ENCODE measurements at places on chromosomes 6 and 20.

DNA sequence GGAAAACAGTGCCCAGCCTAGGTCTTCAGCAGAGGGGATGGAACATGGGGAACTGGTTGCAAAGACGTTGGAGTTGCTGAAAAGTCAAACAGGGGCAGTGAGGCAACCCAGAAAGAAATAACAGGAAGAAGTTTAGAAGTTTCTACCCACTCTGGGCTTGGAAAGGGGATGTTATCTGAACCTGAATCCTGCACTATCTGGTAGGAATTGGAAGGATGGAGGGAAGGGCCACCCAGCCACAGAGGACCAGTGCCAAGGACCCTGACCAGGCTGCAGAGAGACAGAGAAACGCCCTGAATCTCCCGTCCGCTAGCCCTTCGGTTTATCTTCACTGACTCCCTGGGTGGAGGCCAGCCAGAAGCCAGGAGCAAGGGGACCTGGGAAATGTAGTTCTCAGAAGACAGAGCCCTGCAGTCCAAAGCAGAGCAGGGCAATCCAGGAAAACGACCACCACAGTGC lies 217.3 kb upstream of the RREB1 start:
- DNase-seq, result no peak

DNA sequence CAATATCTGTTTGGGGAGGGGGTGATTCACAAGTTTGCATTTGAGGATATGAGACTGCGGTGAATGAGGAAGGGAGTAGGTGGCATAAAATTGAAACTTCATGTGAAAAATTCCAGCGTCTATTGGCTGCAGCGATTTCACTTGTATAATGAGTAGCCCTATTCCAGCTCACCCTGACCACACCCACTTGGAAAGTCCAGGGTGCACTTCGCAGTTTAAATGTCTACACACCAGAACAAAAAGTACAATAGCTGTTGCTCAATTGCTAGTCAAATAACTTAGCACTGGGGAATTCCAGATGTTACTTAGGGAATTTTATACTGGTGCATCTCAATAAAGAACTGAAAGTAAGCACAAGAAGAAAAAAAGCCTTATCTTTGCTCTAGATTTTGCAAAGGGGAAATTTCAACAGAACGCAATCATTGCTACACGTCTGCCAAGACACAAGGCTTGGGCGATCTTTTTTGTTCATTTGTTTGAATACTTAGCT lies 6.3 kb downstream of the TNFAIP3 start:
- peak; percentile 83 for DNase-seq

- DNase-seq, result no peak
These were observed 59.5 kb downstream of the UTRN start for GRCh38 chr6:144344646-144345045.

- no peak for DNase-seq
These were observed 622.3 kb upstream of the IMPG1 start for GRCh38 chr6:76694795-76695194.

- DNase-seq, result no peak
These were observed 341.2 kb downstream of the CDKAL1 start for GRCh38 chr6:20875369-20875963.

- no peak for DNase-seq
These were observed 195.9 kb downstream of the SASH1 start for GRCh38 chr6:148538261-148539190.

DNA sequence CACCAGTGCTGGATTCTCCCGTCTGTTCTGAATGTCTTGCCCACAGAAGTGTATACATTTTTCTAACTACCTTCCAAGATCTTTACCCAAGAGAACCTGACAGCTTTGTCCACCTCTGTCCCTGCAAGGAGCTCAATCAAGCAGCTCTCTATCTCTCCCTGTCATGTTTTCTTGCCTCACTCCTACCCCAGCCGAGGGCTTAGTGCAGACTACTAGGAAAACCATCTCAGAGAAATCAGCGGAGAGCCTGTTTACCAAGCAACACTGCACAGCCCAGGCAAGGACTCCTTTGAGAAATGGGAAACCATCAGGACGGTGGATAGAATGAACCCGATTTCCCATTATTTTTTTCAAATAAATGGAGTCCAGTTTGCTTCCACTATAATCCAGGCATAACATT lies 250.7 kb upstream of the JARID2 start:
- DNase-seq, result no peak
